Activated CD4-positive, CD25-positive, alpha-beta regulatory T cell treated with anti-CD3 and anti-CD28 coated beads, Interleukin-2, amount 50 U/mL, for 72 hours (primary cell): ENCODE measurements at places on chromosomes 5 and 9.

GRCh38 chr5:178695556-178695955 is 34.9 kb downstream of the ZNF354A start:
- DNase-seq = no peak

- DNase-seq = no peak
Measured at GRCh38 chr5:74722271-74722670, 37.2 kb downstream of the HEXB start.

DNA sequence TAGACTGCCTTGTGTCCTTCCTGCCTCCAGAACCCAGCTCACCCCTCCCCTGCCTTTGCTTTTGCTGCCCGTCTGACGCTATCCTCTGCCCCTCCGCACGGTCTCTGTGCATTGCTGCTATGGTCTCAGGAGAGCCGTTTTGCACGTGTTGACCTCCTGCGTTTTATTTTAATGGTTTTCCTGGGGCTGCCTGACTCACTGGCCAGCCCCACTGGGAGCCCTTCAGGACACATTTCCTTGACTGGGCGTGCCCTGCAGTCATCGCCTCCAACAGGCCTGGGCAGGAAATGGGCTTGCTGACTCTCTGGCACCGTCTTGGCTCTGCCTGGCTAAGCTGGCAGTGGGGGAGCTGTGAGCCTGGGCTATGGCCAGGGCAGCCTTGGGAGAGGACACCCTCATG is 17.9 kb upstream of the ASS1 start:
- no peak for DNase-seq

GRCh38 chr9:114745108-114745848 is 60.6 kb downstream of the TNFSF15 start:
- no peak for DNase-seq

- DNase-seq = no peak
Measured at GRCh38 chr9:125906144-125906543, 159.0 kb downstream of the PBX3 start.

DNA sequence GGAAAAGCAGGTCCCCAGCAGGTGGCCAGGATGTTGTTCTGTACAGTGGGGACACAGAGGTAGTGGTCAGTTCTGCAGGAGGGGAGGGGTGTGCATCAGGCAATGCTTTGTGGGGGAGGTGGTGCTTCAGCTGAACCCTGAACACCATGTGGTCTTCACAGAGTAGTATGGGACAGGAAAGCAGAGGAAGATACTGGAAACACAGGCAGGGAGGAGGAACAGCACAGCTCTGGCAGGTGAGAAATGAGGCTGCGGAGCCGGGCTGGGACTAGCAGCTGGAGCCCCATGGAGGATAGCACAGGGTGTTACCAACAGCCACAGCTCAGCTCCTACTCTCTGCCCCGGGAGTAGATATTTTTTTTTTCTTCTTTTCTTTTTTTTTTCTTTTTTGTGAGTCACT is 161.5 kb downstream of the ENTREP1 start:
- no peak for DNase-seq

DNA sequence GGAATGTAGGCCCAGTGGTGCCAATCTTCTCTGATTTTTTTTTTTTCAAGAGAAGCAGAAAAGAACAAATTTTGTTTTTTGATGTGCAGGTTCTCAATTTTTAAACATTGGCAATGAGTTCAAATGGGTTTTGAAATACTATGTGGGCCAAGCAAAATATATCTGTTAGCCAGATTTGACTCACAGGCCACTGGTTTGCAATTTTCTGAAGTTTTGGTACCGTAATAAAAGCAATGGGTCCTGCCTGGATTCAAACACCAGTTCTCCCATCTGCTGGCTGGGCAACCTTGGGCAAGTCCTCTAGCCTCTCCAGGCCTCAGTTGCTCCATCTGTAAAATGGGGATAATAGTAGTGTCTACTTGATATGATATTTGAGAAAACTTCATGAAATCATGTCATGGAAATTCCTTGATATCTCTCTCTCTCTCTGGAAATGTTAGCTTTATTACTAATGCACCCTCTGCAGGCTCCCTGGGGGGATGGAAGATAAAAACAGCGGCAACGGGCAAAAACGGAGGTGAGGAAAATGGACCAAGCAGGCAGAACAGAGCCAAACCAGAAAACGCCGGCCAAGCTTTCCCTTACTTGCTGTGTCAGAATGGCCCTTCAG is 63.4 kb downstream of the SMIM23 start:
- no peak for DNase-seq

GRCh38 chr5:151317871-151318270 is 14.3 kb upstream of the SLC36A3 start:
- no peak for DNase-seq

- DNase-seq = no peak
Measured at GRCh38 chr5:149358294-149358651, 427 bp downstream of the PCYOX1L start.

DNA sequence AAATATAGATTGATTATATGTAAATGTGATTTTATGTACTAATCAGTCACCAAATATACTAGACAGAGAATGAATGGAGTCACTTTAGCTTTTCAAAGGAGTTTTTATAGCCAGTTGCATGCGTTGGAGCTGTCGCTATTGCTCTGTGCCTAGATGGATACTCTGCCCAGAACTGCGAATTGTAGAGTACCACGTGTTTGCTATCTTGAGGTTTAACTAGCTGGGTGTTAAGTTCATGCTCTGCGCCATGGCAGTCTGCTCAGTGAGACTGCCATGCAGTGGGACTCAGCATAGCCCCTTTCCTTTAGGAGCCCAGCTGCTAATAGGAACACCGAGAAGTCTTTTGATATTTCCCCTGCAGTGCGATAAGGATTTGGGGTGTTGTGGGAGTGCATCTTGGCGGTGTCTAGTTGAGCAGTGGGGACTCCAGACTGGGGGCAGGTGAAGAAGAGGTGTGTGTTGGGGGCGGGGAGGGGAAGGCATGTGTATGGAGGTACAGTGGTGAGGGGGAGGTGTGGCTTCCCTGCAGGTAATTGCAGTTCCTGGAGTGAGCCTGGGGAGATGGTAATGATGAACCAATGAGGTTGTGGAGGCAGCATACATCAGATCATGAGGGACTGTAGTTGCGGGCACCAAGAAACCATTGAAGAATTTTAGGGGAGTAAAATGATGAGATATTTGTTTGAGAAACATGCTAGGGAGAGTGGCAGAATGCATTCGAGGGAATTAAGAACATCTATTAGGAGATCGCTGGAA is 118.9 kb downstream of the TRIO start:
- no peak for DNase-seq

- DNase-seq = no peak
Measured at GRCh38 chr9:15697446-15697851, 144.6 kb downstream of the CCDC171 start.

GRCh38 chr5:170070556-170071412 is 34.9 kb upstream of the FOXI1 start:
- DNase-seq = peak; percentile 41

DNA sequence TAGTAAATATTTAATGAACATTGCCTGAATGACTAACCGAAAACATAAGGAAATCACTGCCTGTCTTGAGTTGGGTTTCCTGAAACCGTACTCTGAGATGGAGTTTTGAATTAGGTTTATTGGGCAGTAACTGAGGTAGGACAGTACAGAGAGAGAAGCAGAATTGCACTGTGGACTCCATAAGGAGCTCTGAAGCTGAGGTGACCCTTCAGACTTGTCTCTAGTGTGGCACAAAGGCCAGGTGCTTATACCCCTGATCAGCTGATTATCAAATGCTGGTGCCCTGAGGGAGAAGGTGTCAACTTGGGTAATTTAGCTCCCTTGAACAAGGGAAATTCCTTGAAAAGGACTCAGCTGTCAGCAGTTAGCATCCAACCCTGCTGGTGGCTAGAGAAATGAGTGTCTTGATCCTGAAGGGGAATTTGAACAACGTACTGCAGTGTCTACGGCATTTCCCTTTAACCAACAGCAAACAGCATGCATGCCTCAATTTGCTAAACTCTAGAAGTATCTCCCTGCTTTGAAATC is 135.0 kb upstream of the SMARCA2 start:
- DNase-seq = no peak

GRCh38 chr5:14332746-14333145 is 189.6 kb downstream of the TRIO start:
- DNase-seq = no peak

DNA sequence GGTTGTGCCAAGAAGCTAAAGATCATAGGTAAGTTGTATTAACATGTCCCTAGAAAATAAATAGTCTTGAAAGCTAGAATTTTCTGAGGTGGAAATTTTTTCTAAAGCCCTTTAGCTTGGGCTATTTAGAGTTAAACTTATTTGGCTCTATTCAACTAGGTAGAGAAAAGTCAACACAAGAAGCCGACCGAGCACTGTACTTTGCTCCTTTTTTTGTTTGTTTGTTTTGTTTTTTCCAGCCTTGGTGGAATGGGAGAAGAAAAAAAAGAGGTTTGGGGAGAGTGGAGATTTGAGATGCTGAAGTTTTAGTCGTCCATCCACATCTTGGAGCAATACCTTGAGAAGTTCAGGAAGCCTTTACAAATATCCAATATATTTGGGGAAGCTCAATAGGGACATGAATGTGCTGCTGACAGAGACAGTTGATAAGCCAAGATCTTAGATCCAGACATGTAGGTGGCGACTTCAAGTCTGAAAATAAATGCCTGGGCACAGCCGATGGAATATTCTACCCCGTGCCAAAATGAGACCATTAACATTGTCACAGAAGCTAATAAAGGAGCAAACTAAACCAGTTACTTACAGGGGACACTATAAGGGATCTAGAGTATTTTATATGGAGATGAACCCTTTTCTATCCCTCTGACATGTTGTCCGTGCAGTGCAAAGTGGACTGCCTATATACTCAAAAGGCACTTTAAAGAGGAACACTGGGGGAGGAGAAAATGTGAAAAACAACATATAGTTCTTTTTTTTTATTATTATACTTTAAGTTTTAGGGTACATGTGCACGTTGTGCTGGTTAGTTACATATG is 466.1 kb downstream of the PTPRD start:
- no peak for DNase-seq

- no peak for DNase-seq
Measured at GRCh38 chr5:10424124-10424731, 17.5 kb upstream of the ROPN1L start.

DNA sequence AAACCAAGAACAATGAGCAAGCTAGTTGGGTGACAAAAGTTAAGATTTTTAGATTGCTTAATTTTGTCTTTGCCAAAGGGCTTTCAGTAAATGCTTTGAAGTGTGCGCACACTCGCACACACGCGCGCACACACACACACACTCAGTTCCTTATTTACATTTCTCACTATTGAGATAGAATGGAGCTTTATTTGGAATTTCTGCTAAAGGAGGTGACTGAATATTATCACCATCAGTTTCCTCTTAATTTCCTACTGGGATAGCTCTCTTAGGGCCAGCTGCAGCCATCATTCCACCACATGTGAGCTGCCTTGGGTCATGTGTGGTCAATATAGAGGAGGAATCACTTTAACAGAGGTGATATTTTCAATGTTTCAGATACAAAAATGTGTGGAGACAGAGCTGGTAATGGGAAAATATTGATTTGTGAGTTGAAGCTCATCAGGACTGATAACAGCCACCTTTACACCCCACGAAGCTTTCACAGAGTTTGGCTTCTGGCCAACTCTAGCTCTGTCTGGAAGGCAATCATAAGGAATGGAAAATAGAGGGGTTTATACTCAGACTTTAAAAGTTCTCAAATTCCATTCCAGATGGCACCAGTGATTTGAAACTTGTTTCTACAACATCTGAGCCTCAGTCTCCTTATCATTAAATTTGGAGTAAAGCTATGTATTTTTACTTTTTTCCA is 99.9 kb downstream of the MACIR start:
- DNase-seq = no peak

- DNase-seq = no peak
Measured at GRCh38 chr5:2864515-2865105, 113.1 kb upstream of the IRX2 start.

- peak; percentile 85 for DNase-seq
Measured at GRCh38 chr9:112750016-112750763, at the start of gene SNX30. SNX30 (plus strand) TSS chr9:112750760; CDS start chr9:112751002, 242 bp downstream.

DNA sequence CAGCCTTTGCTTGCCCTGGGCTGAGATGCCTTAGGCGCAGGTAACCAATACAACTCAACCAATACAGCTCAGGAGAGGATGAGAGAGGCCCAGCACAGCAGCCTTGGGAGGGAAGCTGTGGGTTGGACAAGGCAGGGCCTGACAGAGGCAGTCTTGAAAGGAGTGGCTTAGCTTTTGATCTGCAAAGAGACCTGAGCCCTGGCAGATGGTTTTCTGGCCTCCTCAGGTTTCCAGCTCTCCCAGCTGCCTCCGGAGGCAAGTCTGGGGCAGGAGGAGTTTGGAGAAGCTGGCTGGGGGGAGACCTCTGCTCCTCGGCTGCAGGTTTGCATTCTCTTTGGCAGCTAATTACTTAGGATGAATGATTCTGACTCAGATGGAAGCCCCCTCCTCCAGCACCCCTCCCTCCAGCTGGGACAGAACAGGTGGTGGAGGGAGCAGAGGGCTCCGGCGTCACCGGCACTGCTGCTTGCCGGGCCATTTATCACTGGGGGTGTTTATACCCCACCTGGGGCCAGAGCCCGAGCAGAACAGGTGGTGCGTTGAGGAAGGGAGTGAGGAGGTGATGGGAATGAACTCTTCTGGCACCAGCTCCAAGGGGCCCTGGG is 50.8 kb downstream of the TSPAN17 start:
- no peak for DNase-seq

GRCh38 chr9:38117651-38118050 is 48.6 kb upstream of the SHB start:
- no peak for DNase-seq

DNA sequence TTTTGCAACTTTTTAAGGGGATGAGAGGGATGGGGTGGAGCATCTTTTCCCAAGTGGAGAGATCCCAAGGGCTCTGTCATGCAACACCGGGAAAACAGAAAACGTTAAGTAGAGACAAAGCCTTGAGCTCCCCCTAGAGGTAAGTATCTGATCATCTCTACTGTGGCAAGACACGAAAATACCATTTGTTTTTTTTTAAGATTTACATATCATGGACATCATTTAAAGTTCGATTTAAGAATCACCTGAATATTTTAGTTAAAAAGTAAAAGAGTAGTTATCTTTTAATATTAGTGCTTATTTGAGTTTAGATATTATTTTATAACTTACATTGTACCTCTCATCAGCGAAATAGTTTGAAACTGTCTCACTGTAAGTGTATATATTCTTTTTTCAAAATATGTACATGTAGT is 200.4 kb downstream of the LRRC70 start:
- DNase-seq = no peak

DNA sequence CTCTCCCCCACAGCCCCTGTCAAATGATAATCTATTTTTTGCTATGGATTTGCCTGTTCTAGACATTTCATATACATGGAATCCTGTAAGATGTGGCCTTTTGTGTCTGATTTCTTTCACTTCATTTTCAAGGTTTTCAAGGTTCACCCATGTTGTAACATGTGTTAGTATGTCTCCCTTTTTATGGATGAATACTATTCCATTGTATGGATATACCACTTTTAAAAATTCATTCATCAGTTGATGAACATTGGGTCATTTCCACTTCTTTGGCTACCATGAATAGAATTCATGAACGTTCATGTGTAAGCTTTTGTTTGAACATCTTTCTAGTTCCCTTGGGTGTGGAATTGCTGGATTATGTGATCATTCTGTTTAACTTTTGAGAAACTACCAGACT is 94.7 kb upstream of the ZNF366 start:
- no peak for DNase-seq
